HCT116 (cell line): ENCODE measurements at places on chromosomes 1 and 21.
A peak's percentile ranks its signal among the peaks of the same experiment; 100 is the strongest.

GRCh38 chr21:35298757-35299156, 249.7 kb upstream of the RUNX1 start:
- no peak for DNase-seq

- peak; percentile 24 for DNase-seq
Measured at GRCh38 chr1:23745515-23745914, 2.2 kb downstream of the ELOA start.

DNA sequence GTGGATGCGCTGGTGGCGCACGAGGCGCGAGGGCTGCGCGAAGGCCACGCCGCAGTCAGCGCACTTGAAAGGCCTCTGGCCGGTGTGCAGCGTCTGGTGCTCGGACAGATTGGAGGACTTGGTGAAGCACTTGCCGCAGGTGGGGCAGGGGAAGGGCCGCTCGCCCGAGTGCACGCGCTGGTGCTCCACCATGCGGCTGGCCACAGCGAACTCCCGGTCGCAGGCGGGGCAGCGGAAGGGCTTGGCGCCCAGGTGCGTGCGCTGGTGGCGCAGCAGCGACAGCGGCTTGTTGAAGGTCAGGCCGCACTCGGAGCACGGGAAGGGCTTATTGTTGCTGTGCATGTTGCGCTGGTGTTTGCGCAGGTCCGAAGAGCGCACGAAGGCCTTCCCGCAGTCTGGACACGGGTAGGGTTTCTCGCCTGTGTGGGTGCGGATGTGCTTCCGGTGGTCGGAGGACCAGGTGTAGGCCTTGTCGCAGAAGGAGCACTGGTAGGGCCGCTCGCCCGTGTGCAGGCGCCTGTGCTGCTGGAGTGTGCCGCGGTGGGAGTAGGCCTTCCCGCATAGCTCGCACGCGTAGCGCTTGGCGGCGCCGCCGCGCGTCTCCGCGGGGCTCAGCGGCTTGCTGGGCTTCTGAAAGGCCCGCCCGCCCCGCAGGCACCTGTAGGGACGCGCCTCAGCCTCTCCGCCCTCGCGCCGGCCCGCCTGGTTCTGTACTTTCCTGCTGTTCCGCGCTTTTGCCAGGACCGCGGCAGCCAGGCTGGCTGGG, 4.7 kb downstream of the ZNF648 start:
- no peak for DNase-seq

- no peak for DNase-seq
Measured at GRCh38 chr1:35442734-35443133, 114.5 kb downstream of the KIAA0319L start.

DNA sequence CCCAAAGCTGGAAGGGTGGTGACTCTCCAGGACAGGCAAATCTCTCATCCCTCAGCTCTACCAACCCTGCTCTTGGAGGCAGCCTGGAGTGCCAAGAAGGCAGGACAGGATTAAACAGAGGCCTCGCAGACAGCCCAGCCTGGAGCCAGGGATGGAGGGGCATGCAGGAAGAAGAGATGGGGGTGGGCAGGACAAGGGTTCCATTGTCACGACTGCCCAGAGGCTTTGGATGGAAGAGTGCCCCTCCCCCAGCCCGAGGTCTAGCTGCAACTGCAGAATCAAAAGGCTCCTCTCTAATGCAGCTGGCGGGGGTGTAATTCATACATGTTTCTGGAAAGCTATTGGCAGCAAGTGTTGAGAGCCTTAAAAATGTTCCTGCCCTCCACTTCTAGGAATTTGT, 8.8 kb downstream of the RAB7B start:
- DNase-seq, result no peak

DNA sequence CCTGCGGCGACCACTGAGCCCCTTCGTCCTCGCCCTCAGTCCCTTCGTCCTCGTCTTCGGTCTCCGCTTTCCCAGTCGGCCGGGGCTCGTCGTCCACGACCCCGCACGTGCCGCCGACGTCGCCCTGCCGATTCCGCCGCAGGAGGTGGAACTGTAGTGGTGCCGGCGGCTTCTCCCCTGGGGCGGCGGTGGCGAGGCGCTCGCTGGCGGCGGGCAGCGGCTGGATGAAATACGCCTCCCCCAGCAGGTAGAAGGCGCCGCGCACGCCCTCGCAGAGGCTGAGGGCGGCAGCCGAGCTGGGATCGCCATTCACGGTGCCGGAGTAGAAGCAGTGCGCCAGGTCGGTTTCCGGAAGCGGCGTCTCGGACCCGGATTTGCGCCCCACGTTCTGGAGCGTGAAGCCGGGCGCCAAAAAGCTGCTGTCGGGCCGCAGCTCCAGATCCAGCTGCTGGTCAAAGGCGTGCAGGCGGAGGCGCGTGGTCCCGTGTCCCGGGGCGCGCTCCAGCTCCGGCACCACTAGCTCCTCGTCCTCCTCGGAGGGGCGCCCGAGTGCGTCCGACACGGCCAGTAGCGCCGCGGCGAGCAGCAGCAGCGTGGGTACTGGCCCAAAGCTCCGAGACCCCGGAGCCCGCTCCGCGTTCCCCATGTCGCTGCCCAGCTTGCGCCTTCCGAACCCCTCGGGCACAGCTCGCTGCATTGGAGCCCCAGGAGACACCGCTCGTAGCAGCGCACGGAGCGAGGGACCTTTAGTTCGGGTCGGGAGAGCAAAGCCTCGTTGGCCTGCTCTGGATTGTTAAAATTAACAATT, 747 bp downstream of the ADAMTS1 start:
- no peak for DNase-seq

GRCh38 chr1:28893403-28894102, 20.8 kb upstream of the EPB41 start:
- DNase-seq, result no peak

DNA sequence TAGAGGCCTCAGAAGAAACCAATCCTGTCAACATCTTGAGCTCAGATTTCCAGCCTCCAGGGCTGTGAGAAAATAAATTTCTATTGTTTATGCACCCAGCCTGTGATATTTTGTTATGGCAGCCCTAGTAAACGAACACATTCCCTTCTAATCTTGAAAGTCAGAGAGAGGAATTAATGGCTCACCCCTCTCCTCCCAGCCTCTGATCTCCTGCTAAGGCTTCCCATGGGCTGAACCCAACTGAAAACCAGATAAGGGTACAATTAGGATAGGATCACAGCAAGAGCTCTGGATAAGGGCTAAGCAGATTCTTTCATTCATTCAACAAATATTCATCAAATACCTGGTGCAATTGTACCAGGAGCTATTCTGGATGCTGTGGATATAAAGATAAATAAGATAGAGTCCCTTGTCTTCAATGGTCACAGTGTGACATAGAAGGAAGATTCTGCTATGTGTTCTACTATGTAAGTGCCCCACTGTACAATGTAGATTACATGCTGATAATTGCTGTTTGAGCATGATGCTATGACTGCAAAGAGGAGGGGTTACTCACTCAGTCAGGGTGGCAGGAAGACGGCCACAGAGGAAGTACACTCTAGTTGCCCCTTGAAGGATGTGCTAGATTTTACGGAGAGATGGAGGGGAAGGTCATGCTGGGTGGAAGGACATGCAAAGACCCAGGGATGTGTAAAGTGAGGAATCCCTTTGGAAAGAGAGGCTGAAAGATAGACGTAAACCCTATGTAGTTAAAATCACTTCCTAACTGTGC, 203.3 kb upstream of the JUN start:
- DNase-seq, result no peak

DNA sequence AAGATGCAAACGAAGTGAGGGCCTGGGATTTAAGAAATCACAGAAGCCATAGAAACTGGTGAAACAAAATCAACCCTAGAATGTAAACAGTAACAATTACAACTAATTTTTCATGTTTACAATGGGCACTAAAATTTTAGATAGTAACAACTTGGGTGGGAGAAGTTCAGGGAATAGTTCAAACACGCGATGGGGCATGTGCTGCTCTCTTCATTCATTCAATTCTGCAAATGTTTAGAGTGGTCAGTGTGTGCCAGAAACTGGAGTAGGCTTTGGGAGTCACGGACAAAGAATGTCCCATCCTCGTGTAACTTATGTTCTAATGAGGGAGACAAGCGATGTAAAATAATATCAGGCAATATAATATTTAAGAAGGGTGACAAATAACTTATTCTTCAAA, 133.4 kb downstream of the GREM2 start:
- no peak for DNase-seq

GRCh38 chr1:183869230-183869629, 64.3 kb downstream of the RGL1 start:
- DNase-seq, result no peak

DNA sequence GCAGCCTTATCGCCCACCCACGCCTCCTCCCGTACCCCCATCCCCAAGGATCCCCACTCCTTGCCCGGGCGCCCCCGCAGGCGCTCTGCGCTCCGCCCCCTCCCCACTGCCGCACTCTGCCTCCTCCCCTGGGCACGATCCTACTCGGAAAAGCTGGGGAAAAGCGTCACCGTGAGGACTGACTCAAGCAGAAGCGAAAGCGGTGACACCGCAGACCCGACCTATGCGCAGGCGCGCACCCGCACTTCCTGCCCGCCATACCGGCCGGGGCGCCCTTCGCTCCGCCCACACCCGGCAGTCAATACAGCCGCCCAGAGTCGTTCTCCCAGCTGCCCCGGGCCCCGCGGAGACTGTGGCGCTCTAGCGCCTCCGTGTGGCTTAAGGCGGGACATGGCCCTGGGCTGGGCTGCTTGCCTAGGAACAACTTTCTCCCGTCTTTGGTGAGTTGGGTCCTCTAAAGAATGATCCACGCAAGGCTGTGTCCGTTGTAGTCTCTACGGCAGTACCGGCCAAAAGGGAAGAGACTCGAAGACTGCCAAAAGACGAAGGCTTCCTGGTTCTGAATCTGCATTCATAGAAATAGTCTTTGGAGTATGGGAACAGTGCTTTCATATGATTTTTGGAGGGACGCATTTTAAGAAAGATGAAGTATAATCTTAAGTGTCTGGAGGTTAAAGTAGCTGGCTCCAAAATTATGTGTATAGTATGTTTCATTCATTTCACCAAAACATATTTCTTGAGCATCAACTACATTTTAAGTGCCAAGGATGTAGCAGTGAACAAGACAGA, at the start of gene OMA1:
Gene OMA1, minus strand, starts transcription at position 207 of the 789 bp plus-strand sequence. CDS start 7,432 bp downstream, outside the sequence.
- peak; percentile 89 for DNase-seq

DNA sequence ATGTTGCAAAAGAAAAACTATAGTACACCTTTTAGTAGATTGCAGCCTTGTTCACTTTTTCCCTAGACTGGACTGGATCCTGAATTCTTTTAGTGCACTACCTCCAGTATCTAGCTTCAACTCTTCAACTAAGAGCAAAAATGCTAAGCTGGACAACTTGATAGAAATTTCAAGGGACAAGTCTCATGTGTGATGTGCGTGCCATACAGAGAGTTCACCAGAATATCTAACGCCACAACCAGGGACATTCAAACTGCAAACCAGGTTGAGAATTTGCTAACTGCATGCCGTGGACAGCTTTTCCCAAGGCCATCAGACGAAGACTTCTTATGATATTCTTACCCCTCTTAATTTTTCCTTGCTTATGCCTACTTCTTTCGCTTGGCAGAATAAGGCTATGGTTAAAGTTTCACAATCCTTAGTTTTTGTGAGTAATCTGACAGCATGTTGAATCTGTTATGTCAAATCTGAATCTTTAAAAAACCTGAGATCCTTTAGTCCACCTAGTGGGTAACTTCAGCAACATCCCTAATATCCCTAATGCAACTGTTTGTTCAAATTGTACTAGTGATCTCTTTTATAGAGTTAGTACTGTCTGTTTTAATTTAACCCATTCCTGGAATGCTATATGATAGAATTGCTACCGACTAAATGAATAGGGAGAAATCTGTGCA, 66.4 kb downstream of the DDAH1 start:
- DNase-seq, result no peak

DNA sequence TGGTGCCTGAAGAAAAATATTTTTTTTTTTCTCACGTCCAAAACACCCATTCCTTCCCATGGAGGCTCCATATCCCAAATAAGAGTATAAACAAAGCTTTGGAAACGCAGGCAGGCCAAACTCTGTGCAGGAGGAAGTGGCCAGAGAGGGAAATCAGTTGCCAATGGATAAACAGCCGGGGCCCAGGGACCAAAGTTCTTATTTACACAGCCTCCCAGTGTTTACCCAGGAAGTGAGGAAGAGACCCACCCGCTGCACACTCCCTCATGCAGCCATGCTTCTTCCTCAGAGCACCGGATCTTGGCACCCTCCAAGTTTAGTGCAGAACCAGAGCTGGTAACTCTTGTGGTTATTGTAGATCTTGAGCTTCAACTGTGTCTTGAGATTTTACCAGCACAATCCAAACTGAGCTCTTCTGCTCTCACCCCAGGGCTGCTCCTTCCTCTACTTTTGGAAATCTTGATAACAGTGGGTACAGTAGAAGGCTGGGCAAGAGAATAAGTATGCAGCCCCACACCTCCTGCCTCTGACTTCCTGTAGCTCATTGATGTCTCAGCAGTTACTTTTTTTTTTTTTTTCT, 14.2 kb downstream of the MARCKSL1 start:
- no peak for DNase-seq

- no peak for DNase-seq
Measured at GRCh38 chr21:35366394-35367080, 317.4 kb upstream of the RUNX1 start.

- DNase-seq, result no peak
Measured at GRCh38 chr1:158200527-158200926, 19.8 kb downstream of the CD1D start.

DNA sequence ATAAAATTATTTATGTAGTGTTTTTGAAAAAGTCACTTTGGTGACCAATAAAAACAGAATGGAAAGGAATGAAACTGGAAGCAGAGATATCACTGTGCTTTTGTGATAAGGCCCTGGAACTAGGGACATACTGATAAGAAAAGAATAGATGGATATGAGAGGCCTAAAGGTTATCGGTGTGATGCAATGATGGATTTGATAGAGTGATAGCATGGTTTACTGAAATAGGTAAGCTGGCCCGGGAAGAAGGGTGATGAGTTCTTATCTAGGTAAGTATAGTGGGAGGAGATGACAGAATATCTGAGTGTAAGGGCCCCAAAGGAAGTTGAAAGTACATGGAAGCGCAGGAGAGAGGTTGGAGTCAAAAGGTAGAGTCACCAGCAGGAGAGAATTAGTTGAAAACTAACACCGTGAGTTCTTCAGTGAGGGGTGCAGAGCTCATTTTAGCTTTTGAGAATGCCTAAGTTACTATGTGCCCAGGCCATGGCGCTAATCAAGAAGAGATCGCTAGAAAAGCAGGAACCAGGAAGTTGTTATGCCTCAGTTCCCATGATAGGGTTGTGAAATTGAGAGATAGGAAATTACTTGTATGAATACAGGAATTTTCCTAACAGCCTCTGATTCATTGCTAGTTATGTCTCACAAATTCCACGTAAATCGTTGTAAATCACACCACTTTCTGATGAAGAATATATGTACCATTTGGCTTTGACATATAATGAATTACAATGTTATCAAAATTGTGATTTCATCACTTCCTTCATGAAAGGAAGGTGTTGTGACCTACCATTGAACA, 115.3 kb downstream of the PLA2G4A start:
- no peak for DNase-seq
